Coronary artery (tissue), 2 donors: ENCODE measurements at places on chromosomes 3 and 15.

- no peak for DNase-seq
These were observed 2.7 kb upstream of the CSTA start for GRCh38 chr3:122322095-122323075.

GRCh38 chr3:58837856-58838255 is 171.3 kb upstream of the FAM3D start:
- DNase-seq: no peak

GRCh38 chr3:111321786-111322185 is 220.2 kb upstream of the CD96 start:
- DNase-seq: no peak

DNA sequence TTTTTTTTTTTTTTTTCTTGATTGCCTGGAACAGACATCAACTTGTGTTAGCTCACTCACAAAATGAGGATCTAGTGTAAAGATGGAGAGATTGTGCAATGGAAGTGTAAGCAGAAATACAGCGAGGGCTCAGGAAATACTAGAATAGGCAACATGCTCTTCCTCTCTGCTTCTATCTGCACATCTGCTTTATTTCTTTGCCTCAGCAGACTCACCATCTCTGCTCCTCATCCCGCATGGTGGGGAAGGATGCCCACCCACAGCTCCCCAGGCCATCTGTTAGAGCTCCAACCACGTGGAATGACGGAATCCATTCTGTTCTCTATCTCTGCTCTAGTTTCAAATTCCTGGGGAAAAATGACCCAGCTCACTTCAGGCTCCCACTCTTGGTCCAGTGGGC is 128.0 kb upstream of the ADAMTS9 start:
- DNase-seq: no peak

DNA sequence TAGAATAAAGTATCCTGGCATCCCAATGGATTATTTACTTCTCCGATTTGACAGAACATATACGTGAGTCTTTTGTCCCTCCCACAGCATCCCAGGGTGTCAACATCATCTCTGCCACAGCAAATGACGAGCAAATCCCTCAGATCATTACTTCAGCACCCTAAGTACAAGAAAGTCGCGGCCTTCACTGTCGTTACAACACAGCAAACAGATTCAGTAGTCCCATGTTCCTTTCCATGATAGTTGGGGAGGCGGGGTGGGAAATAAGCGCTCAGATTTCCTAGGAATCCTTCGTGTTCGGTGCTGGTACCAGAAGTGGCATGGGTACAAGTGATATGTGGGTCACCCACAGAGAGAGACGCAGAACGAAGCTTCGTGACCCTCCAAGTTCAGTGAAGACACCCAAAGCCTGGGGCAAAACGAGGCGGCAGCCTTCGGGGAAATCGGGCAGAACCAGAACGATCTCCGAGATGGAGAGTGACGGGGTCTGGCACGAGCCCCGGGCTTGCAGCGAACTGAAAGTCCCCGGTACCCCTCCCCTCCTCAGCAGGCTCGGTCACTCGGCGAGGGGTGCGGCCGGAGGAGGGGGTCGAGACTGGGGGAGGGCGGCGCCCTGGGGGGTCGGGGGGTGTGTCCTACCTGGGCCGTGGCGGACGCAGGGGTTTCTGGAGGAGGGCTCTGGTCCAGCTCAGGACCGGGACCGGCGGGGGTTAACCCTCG is 619 bp downstream of the TTBK2 start:
- peak; percentile 82 for DNase-seq

DNA sequence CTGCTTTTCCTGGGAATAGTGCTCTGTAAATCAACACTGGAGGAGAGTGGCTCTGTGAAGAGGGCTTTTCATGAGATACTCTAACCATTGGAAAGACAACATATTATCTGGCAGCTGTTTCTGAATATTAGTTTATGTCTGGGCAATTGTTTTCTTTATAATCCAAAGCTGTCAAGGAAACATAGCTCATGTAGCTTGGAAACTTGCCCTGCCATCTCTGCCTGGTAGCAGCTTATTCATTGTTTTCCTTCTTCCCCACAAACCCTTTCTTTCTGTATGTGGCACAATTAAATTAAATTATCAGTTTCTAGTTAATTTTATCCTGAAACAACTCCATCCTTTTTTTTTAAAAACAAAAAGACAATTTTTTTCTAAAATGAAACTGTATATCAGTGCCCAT is 160.0 kb downstream of the EDEM1 start:
- DNase-seq: no peak

- DNase-seq: no peak
These were observed 405.1 kb upstream of the SEMA6D start for GRCh38 chr15:47312161-47312560.

- DNase-seq: no peak
These were observed 62.8 kb downstream of the OTOL1 start for GRCh38 chr3:161559177-161559998.

DNA sequence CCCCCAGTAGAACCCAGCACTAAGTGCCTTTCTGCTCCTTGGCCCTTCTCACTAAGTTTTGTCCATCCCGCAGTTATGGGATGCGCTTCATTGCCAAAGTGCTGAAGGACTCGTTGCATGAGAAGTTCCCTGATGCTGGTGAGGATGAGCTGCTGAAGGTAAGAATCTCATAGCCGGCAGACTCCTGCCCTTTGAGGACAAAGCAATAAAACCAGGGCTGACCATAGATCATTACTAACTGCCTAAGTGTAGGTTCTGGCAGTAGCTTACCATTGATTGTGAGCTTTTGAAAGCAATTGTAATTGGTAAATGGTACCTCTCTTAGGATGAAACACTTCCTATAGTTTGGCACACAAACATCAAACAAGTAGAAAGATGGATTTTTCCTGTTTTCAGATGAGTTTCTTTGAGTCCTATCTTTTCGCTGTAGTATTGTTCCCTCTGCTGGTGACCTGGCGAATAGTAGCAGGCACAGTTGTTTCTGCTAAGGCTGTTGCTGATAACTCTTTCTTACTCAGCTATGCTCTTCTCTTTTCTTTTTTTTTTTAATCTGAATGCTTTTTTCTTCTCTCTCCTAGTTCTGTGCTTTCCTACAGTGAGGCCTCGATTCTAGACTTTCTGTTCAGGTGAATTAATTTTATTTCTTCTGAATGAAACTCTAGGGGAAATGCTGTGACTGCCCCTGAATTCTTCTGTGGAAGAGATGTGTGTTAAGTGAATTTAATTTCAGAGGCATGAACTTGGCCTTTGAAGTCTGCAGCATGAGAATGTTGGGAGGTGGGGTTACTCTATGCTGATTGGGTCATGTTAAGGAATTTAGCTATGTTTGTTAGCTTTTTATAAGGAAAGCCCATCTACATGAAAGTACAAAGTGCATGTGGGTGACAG is 47.4 kb upstream of the CRTC3 start:
- no peak for DNase-seq

GRCh38 chr15:76802411-76802810 is 102.7 kb downstream of the SCAPER start:
- DNase-seq: no peak

DNA sequence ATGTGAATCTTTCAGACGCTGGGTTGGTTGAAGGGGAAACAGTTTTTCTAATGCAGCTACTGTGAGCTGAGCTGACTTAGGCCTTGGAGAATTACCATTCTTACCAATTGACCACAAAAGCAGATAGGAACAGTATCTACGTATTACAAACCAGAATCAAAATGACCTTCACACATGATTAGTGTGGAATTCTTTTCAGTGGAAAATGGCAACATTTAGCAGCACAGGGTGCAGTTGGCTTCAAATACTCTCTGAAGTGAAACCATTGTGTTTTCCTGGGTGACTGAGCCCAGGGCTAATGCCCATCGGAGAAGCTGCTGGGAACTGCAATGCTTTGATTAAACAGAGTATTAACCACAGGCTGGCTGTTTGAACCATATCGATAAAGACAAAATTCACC is 40.2 kb upstream of the GOLGA8J start:
- no peak for DNase-seq

- DNase-seq: no peak
These were observed 118.1 kb downstream of the SLC25A26 start for GRCh38 chr3:66338927-66339326.

GRCh38 chr3:61192222-61192621 is 59.0 kb downstream of the FHIT start:
- DNase-seq: no peak
